ENCODE measurements at places on chromosomes 4 and X.

DNA sequence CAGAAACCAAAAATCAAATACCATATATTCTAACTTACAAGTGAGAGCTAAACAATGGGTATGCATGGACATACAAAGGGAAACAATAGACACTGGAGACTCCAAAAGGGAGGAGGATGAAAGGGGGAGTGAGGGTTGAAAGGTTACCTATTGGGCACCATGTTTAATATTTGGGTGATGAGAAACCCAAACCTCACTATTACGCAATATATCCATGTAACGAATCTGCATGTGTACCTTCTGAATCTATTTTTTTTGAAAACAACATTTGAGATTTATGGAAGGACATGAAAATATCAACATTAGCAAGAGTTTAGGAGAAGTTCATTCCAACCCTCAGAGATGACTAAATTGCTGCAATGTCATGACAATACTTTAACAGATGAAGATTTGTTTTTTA, 586.1 kb downstream of the GBA3 start:
- no peak for DNase-seq

DNA sequence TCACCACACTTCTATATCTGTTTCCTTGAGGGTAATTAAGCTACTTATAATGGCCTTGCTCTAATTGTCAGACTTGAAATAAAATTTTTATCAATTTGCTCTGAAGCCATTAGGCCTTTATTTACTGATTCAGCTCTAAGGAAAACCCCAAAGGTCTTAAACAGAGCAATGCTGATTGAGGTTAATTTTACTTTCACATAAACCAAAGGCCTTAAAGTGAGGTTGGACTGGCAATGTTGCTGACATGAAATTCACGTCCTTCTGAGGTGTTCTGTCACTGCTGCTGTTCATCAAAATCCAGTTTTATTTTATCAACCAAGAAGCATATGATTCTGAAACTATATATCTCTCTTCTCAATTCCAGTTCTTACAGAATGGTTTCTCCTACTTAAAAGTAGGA, 21.7 kb upstream of the GPRIN3 start:
- DNase-seq, result no peak

DNA sequence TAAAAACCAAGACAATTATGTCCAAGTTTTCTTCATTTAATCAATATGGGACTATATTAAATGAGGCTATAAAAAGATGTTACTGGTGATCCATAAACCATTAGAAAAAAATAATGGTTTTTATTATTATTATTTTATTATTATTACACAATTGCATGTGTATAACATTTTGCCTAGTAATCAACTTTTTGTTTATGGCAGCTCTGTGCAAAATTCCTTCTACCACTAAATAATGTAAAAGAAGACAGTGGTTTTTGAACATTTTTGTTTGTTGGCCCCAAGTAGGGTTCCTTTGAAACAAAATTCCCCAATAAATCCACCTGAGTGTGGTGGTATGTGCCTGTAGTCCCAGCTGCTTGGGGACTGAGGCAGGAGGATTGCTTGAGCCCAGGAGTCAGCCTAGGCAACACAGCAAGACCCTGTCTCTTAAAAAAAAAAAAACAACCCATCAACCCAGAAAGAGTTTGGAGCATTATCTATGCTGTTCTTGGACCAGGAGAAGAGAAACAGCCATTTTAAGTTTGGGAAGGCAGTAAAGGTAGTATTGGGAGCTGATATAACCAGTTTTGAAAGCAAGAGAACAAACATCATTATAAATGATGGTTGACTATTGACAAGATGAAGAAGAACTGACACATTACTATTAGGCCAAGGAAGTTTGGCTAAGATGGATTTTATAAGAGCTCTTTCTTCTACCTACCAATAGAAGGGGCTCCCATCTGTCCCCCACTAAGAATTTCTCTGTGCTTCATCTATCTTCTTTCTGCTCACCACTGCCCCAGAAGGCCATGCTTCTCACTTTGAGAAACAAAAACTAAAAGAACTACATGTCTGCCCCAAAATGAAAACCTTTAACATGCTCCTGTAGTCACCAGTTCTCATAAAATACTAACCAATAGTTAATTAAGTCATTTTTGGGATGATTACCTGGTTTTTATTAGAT, 2.2 kb downstream of the TMEM156 start:
- no peak for DNase-seq

DNA sequence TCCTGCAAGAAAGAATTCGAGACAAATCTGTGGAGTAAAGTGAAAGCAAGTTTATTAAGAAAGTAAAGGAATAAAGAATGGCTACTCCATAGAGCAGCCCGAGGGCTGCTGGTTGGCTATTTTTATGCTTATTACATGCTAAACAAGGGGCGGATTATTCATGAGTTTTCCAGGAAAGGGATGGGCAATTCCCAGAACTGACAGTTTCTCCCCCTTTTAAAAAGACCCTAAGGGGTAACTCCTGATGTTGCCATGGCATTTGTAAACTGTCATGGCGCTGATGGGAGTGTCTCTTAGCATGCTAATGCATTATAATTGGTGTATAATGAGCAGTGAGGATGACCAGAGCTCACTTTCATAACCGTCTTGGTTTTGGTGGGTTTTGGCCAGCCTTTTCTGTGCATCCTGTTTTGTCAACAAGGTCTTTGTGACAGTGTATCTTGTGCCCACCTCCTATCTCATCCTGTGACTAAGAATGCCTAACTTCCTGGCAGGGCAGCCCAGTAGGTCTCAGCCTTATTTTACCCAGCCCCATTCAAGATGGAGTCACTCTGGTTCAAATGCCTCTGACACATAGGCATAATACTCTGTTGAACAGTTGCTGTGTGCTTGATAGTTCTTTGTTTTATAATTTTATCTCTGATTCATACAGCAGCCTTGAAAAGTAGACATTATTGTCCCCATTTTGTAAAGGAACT, 25.8 kb downstream of the GAB1 start:
- no peak for DNase-seq

DNA sequence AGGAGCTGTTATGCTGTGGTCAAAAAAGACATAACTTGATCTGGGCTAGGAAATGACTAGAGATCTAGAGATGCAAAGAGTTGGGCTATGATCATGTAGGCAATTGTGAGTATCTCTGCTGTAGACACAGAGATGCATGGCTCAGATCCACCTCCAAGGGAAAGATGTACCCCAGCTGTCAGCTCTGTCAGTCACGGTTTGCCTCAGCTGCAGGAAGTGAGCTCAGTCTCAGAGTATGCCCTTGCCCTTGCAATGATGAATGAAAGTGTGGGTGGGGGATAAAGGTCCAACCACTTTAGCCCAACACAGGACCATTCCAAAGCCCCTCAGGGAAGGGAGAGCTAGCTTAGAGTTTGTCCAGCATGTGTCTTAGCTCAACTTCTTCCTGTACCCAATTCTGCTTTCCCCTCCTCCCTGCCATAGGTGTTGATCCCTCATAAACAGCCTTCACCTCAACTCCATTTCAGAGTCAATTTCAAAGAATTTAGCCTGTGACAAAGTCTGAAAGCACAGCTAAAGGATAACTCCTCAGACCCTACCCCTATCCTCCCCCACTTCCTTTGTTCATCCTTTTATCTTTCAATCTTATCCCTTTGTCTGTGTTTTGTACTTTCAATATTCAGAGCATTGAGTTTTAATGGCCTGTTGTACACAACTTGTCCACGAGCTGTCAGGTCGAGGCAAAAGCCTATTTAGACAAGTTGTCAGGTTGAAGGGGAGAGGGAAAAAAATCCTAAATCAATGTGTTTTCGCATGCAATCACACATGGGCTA, 90.6 kb downstream of the MID1IP1 start:
- no peak for DNase-seq

DNA sequence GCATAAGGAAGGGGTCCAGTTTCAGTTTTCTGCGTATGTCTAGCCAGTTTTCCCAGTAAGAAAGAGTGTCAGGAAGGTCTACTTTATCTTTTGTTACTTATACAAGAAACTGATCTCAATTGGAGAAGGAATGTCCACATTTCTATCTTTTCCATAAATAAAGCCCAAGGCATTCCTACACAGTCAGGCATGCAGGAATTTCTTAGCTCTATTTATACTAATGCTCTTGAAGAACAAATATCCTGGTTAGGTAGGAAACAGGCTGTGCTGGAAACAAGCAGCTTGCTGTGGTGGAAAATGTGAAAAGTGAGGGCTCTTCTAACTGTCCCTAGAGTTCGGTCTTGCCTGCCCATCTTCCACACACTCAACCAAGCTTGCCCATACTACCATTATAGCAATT, 37.9 kb upstream of the PITX2 start:
- DNase-seq, result no peak

GRCh38 chr4:175109933-175110332, 191.8 kb downstream of the ADAM29 start:
- peak; percentile 7 for DNase-seq

DNA sequence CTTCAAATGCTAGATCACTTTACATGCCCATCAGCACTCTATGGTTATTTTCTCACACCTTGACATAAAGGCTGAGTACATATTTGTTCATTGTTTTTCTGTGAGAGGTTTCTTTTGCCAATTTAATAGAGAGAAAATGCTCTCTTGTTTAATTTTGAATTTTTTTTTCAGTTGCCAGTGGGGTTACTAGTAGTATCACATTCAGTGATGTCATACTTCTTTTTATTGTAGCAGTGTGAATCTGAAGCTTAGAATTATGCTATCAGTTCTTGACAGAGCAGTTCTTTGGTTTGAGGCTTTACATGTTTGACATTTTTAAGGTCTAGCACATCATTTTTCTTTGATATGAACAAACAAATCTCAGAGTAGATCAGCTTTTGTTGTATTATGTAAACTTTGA, 185.4 kb downstream of the NWD2 start:
- DNase-seq, result no peak

DNA sequence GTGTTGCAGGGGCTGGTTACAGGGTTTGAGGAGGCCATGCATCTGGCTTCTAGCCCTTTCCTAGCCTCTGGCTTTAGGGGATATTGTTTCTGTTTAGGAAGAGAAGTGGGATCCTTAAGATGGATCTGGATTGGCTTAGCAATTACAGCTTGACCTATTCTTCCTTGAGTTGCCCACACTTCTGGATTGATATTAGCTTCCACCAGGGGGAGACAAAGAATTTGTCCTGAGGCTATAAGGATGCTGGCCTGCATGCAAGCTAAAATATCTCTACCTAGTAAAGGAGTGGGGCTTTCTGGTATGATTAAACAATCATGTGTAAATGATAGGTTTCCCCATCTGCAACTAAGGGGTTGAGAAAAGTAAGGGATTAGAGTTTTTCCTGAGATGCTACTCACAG, 117.2 kb downstream of the TEX13C start:
- peak; percentile 8 for DNase-seq

DNA sequence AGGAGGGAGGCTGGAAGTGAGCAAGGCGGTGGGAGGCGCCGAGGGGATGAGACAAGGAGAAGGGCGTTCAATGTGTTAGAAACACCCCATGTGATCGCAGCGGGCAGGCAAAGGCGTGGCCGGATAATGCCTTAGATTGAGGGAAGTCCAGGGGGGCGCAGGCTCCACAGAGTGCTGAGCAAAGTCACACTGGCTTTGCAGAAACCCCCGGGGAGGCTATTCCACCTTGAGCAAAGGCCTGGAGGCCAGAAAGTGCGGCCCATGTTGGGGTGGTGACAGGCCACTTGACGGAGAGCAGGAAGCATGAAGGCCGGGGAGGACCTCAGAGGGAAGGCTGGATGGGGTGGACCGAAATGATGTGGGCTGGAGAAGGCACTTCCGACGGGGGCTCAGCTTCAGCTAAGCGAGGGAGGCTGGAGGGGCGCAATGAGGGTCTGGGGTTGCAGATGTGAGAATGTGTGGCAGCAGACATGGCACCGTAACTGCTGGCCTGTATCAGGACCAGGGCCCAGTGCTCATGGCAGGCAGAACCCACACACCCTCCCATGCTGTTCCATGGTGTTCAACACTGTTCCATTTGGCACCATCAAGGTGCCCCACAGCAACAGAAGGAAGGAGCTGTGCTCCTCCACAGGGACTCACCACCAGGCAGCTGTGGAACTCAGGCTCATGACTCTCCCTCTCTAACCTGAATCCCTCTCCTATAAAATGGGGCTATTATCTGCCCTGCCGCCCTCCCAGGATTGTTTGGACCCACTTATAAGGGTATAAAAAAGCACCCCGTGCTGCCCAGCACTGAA, 50.3 kb downstream of the HMX1 start:
- no peak for DNase-seq

GRCh38 chr4:187782286-187782824, 213.2 kb upstream of the ZFP42 start:
- no peak for DNase-seq

DNA sequence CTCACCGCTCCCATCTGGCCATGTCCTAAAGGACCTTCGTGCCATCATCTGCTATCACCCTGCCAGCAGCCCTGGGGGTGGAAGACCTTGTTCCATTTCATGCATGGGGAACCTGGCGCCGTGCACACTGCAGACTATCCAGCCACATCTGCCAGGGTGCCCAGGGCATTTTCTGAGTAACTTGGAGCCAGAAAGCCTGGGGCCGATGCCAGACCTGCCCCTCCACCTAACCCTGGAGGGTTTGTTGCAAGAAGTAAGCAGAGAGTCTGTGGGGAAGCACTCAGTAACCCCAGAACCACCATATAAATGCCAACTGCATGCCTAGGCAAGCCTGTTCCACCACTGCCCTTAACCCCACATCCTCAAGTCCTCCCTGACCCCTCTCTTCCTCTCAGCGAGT, 7.3 kb downstream of the HAUS7 start:
- DNase-seq, result no peak
